KBM-7 (cell line): ENCODE measurements at places on chromosomes 12 and 14.
A peak's percentile ranks its signal among the peaks of the same experiment; 100 is the strongest.

DNA sequence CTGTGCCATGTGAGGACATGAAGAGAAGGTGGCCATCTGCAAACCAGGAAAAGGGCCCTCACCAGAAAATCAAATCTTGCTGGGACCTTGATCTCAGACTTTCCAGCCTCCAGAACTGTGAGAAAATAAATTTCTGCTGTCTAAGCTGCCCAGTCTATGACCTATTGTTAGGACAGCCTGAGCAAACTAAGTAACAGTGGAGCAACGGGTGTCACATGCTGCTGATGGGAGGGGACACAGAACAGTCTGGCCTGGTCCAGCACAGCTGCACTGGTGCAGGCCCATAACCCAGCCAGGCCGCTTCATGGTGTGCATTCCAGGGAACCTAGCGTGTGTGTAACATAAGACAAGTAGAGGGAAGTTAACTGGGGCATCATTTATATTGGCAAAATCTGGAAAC, 42.1 kb downstream of the GRIP1 start:
- DNase-seq: no peak

GRCh38 chr14:102769049-102769327, 8.3 kb upstream of the TRAF3 start:
- no peak for DNase-seq

DNA sequence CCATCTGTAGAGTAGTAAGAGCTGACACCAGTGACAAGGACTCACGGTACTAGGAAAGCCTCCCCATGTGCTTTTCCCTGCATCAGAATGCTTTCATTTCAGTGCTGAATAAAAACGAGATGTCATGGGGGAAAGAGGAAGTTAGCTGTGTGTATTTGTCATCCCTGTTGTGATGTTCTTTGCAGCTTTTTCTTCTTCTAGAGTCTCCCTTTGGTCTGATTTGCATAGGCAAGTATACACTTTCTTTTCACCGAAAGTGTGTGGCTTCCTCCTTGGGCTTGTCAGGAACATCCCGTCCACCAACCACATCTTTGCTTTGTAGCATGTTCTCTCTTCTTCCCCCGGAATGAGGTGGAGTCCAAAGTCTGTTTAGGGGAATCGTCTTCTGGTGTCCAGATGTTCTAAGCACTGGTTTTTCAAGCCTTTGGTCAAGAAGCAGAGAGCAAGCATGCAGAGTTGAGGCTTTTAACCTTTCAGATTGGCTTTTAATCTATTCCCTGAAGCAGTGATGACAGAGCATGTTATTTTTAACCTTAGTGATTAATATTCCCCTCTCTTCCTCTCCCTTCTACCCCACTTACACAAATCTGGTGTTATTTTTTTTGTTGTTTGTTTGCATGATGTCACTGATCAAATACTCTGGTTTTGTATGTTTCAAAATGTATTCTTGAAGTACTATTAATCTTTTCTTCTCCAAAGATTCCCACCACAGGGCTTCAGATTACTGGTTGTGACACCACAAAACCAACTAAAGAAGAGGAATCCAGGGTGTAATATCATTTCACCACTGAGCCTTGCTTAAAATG, 163.4 kb downstream of the SAMD4A start:
- peak; percentile 76 for DNase-seq

DNA sequence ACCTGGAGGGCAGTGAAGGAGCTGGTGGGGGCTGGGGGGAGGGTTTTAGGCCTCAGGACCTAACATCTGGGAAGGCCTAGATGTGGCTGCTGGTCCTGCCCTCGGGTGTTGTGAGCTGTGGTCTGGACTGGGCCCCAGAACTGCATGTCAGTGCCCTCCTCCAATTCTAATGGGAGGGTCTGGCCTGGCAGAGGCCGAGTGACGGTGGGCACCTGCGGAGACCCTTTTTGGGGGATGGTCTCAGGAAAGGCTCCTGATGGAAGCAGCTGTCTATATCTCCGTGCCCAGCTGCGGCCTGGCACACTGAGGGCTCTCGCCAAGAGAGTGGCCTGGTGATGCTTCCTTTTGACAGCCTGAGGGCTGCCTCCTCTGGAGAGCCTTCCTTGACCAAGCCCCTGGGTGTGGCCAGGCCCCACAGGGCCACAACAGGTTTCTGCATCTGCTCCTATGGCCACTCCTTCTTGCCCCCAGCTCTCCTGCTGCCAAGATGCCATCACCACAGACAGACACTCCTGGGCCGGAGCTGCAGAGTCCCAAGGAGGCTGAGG, 5.3 kb downstream of the EXOC3L4 start:
- DNase-seq: no peak

- DNase-seq: no peak
These were observed 12.6 kb upstream of the CYP46A1 start for GRCh38 chr14:99671235-99672224.

DNA sequence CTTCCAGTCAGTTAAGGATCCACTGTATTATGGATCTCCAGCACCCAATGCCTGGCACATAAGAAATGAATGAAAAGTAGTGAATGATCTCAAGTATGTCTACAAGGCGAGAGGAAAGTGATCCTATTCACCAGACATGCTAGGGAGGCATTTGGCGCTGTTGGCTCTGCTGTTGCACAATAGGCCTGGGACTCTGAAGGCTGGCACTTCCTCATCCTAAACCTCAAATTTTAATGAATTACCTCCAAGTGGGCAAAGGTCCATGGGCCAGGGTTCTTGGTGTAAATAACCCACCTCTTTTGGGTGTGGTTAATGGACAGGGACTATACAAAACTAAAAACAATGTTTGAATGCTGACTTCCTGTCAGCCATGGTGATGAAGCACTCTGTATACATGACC, 173.4 kb upstream of the PZP start:
- DNase-seq: peak; percentile 64

DNA sequence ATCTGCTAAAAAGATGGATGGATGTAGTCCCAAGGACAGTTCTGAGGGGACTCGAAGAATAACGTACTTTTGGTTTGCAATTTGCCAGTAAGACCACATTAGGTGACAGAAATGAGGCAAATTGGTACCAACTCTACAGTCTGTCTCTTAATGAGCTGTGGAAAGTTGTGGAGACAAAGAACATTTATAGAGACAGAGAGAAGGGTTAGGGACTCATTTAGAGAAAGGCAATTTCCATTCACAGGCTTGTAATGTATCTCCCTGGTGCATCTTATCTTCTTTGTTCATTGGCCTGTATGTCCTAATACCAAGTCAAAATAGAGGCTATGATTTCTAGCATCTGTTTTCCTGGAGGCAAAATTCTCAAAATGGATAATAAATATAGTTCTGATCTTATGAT, 177.5 kb downstream of the ANO4 start:
- DNase-seq: no peak

DNA sequence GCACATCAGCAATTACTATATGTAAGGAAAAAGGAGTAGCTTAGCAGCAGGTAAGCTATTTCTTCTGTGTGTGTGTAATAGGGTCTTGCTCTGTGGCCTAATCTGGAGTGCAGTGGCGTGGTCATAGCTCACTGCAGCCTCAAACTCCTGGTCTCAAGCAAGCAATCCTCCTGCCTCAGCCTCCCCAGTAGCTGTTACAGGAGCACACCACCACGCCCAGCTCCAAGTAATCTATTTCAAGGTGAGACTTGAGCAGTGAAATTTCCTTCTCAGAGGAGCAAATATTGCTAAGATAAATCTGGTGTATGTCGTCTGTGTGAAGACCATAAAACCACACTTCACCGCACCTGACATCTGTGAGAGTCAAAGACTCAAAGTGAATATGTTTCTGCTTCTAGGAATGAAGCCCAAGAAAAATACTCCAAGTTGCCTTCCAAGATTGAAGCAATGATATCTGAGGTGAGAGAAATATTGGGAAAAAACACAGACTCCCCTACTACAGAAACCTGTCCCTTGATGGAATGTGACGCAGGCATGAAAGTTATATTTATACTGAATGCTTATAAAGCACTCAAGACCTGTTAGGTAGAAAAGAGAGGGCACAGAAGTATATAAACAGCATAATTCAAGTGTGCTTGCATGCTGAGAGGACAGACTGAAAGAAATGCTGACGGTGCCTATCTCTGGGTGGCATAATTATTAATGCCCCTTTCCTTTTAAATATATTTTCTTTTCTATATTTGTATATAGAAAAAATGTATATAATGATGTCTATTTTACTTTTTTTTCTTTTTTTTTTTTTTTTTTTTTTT, 2.5 kb upstream of the SELPLG start:
- no peak for DNase-seq

GRCh38 chr12:12126551-12126950, 55.8 kb downstream of the BCL2L14 start:
- no peak for DNase-seq

- DNase-seq: no peak
These were observed 22.5 kb downstream of the PIK3C2G start for GRCh38 chr12:18283831-18284230.

DNA sequence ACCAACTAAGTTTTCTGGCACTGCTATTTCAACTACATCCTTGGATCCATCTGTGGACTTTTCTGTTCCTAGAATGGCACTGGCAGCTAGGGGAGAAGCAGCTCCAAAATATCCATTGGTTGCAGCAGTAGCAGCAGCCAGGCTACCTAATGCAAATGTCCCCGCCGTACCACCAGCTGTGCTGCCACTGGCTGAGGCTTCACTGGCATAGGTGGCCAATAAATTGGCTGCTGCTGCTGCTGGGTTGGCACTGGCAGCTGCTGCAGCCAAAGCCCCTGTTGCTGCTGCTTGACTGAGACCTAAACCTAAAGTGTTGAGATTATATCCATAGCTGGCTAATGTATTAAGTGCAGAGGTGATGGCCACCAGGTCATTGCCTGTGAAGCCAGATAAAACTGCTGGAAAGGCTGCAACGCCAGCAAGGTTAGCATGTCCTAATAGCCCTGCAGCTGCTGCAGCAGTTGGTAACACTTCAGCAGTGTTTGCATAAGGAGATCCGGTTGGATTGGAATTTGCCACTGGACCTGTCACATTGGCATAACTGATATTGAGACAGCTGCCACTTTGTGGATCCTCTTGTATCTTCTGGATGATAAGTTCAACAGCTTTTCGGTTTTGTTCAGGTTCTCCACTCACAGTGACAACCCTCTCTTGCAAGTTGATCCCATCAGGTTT, 149.5 kb downstream of the NOVA1 start:
- DNase-seq: no peak

DNA sequence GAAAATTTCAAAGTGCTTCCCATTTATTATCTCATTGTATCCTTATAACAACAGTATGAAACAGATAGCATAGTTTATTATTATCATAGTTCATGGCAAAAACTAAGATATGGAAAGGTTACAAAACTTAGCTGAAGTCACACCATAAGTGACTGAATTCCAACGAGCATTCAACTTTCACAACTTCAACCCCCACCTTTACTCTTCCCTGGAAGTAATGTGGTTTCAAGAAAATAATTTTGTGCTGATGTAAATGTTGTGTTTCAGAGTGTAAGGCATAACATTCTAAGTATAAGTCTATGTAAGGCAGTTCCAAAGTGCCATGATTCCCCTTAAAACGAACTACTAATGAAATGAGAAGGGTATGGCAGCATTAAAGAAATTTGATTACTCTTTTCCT, 454.5 kb downstream of the BCAT1 start:
- no peak for DNase-seq

DNA sequence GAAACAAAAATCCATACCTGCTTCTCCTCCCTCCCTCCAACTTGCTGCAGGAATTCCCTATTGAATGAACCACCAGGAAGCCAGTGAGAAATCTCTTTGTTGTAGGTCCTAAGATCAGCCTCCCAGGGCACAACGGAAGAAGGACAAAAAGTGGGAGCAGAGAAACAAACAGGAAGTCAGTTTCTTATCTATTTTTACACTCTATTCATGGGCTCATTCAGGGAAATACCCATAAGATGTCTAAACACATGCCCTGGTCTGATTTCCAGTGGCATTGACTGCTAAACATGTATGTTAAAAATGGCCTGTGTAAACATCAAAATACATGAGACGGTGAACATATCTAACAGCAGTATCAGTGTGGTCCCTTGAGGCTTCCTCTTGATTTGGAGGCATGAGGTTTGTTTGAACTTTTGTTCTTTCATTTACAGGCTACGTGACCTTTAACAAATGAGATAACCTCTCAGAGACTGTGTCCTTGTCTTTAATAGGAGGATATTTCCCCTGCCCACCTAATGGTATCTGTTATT, 18.8 kb downstream of the GPR65 start:
- peak; percentile 18 for DNase-seq
